ENCODE measurements at places on chromosomes 3 and 15.

- DNase-seq = no peak
Measured at GRCh38 chr3:80519436-80519835, 751.6 kb upstream of the ROBO1 start.

DNA sequence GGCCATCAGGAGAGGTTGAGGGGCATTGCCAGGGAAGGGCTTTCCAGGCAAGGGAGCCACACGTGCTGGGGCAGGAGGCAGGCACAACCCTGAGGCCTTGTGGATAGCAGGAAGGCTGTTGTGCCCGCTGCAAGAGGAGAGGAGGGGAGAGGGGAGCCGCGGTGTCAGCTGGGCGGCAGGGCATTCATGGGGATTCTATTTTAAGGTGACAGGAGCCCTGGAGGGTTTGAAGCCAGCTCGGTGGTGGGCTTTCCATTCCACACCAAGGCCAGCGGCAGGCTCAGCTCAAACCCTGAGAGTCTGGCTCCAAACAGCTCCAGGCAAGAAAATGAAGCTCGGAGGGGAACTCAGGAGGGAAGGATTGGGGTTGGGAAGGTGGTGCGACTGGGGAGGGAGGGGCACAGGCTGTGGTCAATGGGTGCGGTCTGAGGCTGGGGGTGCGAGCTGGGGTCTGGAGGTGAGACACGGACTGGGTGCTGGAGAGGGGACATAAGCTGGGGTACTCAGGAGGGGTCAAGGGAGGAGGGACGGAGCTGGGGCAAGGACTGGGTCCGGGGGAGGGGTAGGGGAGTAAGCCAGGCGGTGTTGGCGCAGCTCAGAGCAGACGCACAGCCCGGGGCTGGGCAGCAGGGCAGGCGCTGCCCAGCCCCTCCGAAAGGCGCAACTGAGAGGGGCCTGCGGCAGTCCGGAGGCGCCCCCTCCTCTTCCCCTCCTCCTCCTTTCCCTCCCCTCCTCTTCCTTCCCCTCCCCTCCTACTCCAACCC, 43.4 kb downstream of the TPRA1 start:
- peak; percentile 11 for DNase-seq

- no peak for DNase-seq
Measured at GRCh38 chr15:75431270-75431669, 20.2 kb downstream of the SIN3A start.

- DNase-seq = no peak
Measured at GRCh38 chr3:174776123-174776522, 83.0 kb upstream of the NAALADL2 start.

DNA sequence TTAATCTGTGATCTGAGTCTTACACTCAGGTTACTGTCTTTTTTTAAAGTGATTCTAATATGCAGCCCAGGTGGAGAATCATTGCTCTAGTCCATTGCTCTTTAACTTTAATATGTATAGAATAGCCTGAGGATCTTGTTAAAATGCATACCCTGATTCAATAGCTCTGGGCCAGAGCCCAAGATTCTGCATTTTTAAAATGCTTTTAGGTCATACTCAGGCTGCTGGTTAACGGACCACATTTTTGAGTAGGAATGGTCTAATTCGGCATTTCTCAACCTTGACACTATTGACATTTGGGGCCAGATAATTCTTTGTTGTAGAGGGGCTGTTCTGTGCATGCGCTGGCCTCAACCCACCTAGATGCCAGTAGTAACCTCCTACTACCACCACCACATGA, 20.9 kb upstream of the FSTL1 start:
- peak; percentile 36 for DNase-seq

GRCh38 chr3:168049367-168049974, 46.3 kb downstream of the GOLIM4 start:
- DNase-seq = peak; percentile 24

DNA sequence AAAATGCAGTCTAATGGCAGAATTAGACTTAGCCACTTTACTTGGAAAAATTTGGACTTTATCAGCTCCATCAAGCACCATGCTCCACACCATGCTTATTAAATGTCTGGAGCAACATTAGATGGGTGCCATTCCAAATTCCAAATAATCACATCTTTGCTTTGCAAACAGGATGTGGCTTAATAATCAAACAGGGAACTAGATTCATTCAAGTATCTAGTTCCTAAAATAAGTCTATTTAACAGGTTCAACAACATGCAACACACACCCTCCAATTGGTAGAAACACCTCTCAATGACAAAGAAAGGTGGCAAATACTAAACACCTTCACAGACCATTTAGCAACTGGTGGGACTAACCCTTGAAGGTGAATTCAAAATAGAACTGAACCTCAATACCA, 3.5 kb downstream of the HEXA start:
- no peak for DNase-seq

GRCh38 chr3:183298701-183299153, 45.7 kb downstream of the B3GNT5 start:
- peak; percentile 77 for DNase-seq

GRCh38 chr3:190577225-190577624, 63.3 kb downstream of the IL1RAP start:
- no peak for DNase-seq

DNA sequence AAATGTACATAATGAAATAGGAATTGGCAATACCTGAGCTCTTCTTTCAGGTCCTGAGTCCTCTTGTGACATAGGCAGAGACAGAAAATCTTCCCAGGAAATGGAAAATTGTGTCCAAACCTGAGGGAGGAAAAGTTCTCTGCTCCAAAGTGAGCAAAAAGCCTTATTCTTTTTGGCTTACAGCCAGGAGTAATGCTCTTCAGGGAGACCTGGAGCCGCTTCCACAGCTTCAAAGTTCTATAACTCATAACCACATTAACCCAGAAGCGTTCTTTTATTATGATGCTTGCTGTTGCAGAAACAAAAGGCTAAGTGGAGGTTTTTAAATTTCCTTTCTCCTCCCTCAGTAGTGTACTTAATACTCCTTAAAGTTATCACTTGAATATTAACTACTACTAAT, 633 bp downstream of the IGSF10 start:
- DNase-seq = peak; percentile 19

GRCh38 chr3:163919154-163919553, 1159.1 kb downstream of the SI start:
- no peak for DNase-seq

GRCh38 chr3:195286115-195286872, 15.3 kb upstream of the XXYLT1 start:
- DNase-seq = no peak

DNA sequence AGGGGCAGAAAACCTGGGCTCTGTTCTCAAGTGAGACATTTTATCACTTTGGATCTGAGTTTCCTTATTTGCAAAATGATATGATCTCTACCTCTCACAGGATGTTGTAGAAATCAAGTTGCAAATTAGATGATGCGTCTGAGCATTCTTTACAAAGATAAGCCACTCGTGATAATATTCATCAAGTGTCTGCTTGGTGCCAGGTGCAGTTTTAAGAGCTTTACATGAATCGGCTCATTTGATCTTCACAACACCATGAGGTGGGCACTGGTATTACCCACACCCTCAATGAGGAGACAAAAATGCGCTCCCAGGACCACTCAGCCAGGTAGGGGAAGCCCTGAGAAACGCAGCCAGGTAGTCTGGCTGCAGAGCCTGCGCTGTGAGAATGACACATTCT, 59.1 kb upstream of the CA12 start:
- DNase-seq = no peak

- DNase-seq = no peak
Measured at GRCh38 chr15:31371520-31372240, 45.0 kb downstream of the KLF13 start.

GRCh38 chr3:51224283-51224682, 160.8 kb upstream of the MANF start:
- no peak for DNase-seq

- peak; percentile 40 for DNase-seq
Measured at GRCh38 chr3:126983276-126983652, 349 bp downstream of the PLXNA1 start.

DNA sequence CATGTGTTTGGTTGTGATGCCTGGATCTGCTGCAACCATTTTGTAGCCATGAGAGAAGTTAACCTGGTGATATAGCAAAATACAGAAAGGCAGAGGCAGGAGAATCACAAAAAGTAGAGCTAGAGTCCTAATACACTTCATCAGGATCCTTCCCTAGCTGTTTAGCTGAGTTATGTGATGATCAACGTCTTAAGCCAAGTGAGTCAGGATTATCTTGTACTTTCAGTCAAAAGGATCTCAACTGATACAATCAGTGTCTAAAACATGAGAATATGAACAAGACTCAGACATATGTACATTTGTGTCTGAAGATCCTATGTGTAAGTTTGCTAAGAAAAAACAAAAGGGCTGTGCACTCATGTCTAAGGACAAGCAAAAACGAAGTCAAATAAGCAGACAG, 236.9 kb downstream of the NTRK3 start:
- peak; percentile 15 for DNase-seq

DNA sequence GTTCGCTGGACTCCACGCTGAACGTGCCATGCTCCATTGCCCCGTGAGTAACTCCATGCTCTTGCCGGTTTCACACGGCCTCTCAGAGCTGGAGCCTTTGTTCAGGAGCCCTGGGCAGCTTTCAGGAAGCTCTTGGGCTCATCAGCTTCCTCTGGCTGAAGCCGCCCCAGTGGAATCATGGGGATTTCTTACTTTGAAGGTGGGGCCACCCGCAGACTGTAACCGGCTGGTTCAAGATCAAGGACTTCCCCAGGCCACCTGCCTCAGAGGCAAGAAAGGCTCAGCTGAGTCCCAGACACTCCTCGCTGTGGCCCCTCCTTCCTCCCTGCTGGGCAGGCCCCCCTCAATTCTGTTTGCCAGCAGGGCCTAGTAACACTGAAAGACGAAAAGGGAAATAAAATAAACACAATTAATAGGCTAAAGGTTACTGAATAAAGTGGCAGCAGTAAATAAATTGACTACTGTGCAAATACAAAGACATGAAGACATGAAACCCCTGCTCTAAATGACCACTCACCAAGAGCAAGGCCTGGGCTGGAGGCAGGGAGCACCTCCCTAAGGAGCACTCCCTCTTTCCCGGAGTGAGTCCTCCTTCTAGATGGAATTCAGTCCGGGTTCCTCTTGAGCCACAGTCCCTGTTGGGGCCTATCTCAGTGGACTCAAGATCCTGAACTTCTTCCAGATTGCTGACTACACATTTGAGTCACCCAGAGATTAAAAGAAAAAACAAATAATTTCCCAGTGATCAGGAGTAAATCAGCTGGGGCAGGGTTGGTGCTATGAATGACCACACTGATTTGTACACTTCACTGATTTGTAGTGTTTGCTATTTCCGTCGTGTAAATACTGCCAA, 51.0 kb downstream of the ZDHHC19 start:
- DNase-seq = peak; percentile 73

- DNase-seq = no peak
Measured at GRCh38 chr3:106366352-106366751, 497.5 kb upstream of the CBLB start.

- DNase-seq = no peak
Measured at GRCh38 chr3:8836096-8836495, 66.7 kb upstream of the OXTR start.

- DNase-seq = no peak
Measured at GRCh38 chr3:119664370-119664769, 4.0 kb upstream of the POPDC2 start.

DNA sequence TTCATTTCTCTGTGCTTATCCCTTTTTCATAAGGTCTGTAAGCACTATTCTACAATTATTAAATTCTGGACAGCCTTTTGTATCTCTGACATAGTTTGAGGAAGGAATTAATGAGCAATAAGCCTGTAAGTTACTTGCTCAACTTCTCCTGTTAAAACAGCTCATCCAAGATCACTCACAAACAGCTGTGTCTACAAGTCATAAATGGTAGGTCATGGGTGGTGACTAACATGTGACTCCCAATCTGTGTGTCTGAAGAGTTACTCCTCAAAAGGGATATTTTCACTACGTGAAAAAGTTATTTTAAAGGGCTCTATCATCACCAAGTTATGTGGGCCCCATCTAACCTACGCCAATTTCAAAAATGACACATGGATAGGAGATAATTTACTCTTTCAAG, 145.2 kb upstream of the CBLB start:
- DNase-seq = peak; percentile 65

- no peak for DNase-seq
Measured at GRCh38 chr3:38027466-38028465, 1.7 kb downstream of the PLCD1 start.

DNA sequence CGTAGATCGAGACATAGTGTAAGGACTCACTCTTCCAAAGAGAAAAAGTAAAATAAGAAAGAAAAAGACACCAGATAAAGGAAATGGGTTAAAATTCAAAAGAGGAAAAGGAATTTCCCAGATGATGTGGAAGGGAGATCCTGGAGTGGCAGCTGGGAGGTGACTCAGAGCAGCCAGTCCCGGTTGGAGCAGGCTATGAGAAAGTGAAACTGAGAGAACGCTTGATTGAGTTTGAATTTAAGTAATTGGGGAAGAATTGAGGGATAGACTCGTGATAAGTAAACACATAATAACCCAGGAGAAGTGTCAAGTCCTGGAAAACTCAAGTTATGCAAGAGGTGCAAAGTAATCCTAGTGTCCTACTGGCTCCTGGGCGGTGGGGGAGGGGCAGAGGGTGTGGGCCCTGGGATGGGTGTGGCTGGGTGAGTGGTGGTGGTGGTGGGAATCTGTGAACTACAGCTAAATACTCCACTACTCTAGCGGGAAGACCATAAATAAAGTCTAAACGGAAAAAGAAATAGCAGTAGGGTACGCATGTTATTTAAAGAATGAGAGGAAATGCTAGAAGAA, 1.2 kb downstream of the PRR20G start:
- peak; percentile 35 for DNase-seq

DNA sequence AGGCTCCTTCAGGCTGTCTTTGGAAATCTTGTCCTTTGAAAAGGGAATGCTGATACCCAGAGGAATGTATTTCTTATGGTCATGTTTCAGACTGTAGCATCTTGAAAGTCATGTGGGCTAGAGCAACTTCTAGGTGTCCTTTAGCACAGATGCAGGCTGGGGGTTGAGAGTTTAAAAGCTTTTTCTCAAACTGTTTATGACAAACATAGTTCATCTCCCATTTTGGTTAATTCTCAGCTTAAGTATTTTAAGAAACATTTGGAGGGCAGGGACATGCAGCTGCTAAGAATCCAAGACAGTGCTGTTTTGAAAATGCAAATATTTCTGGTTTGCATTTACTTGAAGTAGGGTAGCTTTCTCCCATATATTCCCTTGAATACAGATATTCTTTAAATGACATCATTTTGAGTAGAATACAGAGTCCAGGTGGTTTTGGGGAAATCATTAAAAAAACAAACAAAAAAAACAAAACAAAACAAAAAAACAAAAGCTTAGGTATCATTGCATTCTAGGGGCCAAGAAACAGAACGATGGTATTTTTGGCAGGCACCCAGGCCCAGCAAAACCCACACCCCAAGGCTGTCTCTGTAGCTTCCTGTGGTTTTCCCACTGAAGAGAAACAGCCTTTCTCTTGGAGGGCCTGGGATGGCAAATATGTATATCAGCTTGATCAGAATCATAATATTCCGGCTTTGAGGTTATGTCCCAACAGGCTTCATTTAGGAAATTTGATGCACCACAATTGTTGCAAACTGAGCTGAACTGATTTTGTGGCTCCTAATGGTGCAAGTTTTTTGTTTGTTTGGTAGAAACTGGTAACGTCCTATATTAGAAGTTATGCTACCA, 120.0 kb downstream of the ATG7 start:
- peak; percentile 65 for DNase-seq

- DNase-seq = no peak
Measured at GRCh38 chr3:194727435-194728128, 41.9 kb downstream of the FAM43A start.

All from AG08395 (cell line).